Right forelimb (tissue), 1 donor: ENCODE measurements at places on chromosomes 11 and 22.

DNA sequence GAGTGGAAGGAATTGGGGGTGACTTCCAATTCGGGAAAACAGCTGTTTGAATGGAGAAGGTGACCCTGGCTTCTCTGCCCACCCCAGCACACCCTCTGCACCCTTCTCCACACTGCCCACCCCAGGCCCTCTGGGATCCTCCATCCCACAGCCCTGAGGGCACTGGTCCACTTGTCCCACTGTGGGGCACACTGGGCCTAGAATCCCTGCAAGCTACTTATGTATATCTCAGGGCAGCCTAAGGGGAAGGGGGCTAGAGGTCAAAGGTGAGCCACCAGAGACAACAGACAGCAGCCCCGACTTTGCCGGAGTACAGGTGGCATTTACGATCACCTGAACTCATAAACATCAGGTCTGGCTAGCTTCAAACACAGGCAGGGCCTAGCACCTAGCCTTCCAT, 673 bp upstream of the SCUBE2 start:
- DNase-seq = no peak

DNA sequence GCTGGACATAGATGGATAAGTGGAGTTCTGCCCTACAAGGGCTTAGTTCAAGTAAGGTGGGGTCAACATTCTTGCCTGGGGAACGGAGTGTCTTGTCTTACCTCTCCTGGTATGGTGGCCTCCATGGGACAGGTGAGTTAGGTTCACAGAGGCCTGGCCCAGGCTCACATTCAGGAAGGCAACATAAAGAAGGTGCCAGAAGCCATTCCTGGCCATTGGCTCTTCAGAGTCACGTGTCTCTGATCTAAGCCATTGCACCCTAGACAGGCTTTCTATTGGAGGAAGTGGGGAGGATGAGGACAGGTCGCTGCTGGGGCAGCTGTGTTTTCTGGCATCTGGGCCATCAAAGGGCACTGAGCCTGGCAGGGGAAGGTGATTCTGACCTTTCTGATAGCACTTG, 14.8 kb downstream of the LMO2 start:
- DNase-seq = no peak

GRCh38 chr11:64911142-64911541, 5.9 kb downstream of the ATG2A start:
- no peak for DNase-seq

DNA sequence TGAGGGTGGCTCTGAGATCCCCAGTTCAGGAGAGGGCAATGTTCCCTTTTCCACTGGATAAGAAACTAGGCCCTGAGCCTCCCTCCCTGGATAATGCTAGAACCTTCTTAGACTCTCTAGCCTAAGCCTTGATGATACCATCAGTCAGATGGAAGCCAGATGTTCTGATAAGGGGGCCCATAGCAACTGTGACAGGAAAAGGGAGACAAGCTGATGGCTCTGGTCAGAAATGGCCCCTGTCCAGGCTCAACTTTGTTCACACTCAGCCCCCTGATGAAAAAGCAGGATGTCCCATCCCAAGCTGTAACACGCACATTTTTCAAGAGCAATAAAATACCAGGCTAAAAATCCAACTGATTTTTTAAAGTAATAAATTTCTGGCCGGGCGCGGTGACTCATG, 7.2 kb upstream of the OAF start:
- DNase-seq = no peak

- DNase-seq = no peak
Observed at GRCh38 chr11:103584021-103584420, 452.4 kb upstream of the DDI1 start.

- DNase-seq = no peak
Observed at GRCh38 chr11:119406005-119406404, 17.0 kb downstream of the THY1 start.

- DNase-seq = no peak
Observed at GRCh38 chr11:109510316-109510715, 88.3 kb downstream of the C11orf87 start.

GRCh38 chr22:19648419-19648929, 65.8 kb upstream of the SEPTIN5 start:
- no peak for DNase-seq

DNA sequence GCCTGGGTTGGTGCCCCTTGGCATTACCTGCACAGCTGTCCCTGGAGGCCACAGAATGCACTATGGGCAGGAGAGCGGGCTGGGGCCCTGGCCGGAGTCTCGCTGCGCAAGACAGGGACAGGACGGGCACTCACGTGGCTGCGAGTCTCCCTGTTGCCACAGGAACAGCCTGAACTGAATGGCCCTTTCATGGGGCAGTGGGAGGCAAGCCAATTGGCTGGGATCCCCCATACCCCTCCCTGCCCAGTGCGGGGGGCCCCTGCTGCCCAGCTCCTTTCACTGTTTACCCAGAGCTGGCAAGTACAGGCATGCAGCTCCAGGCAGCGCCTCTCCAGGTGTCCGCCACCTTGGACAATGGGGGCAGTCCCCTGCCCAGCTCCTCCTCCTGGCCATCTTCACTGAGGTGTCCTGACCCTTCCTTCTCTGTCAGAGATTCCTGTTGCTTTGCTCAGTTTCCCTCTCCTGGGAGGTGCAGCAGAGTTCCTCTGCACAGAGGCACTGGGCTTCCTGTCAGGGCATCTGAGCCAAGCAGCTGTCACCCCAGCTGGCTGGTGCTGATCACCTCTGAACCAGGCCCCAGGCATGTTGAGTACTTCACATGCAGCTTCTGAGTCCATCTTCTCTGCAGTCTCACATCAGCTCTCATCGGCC, 5.2 kb downstream of the USP2 start:
- peak; percentile 83 for DNase-seq
